ENCODE measurements at places on chromosomes 2 and 18.

GRCh38 chr2:84927275-84927627, 21.8 kb downstream of the TMSB10 start:
- DNase-seq = no peak

DNA sequence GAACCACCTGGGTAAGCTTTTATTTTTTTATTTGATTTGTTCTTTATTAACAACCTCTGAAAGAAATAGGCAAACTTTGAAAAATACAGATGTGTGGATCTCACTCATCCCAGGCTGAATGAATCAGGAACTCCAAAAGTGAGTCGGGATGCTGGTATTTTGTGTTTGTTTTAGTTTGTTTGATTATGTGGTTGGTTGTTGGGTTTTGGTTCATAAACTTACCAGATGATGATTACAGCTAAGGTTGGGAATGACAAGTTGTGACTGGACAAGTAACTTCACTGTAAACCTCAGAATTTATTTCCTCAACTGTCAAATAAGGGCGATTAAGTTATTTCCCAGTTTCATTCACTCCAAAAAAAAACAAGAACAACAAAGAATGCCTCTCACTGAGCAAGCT, 80.5 kb upstream of the KIF5C start:
- DNase-seq = no peak

- DNase-seq = no peak
These were observed 15.4 kb downstream of the CEP68 start for GRCh38 chr2:65071499-65072180.

DNA sequence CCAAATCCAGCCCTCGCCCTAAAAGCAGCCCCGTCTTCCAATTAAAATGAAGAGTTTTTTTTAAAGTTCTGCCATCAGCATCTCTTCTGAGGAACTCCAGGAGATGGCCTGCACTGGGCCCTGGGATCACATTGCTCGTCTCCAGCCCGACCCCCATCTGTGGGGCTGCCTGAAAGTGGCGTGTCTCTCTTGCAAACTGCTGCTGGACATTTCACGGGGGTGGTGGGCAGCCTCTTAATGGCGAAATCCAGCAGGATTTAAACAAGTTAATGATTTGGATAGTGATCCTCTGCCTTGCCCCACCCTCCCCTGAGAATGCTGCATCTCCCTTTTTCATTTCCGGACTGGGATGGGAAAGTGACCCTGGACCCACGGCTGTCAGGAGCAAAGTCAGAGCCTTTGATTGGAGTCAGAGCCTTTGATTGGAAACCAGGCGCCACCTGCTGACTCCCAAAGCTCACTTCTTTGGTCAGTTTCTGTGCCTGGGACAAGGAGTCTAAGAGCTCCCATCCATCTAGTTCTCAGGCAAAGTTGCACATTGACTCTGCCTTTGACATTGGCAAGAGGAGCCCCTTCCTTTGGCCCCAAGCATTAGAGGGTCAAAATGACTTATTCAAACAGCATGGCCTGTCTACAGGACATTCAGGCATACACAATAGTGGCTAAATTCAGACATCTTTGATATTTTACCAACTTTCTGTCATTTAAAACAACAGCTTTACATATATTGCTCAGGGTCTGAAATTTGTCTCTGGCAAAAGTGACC, 155.2 kb downstream of the SH3BP4 start:
- peak; percentile 3 for DNase-seq

DNA sequence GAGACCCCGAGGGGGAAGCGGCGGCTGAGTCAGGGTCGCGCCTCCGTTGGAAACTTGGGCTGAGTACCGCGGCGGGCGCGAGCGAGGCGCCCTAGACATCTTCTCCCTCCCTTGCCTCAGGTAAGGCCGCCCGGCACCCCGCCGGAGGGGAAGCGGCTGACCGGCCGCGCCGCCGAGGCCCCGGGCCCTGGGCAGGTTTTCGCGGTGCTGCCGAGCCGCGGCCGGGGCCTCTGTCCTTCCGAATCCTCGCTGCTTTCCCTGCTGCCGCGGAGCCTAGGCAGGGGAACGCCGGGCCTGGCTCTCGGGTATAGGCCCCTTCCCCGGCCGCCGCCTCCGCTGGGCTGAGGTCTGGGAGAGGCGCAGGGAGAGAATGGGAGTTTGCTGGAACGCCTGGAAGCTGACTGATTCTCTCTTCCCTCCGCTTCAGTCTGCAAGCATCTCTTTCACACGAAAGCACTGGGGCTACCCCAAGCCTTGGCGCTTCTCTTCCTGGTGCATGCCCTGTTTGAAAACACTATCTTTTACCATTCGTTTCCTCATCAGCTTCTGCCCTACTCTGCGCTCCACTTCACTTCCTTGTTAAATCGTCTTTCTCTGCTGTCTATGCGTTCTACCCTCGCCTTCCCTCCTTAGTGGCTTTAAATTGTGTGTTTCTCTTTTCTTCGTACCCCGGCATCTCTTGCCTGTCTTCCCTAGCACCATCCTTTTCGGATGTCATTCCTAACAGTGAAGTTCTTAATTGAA, 652 bp downstream of the PPM1B start:
- DNase-seq = peak; percentile 25
